ENCODE measurements at places on chromosomes 5 and 9.

DNA sequence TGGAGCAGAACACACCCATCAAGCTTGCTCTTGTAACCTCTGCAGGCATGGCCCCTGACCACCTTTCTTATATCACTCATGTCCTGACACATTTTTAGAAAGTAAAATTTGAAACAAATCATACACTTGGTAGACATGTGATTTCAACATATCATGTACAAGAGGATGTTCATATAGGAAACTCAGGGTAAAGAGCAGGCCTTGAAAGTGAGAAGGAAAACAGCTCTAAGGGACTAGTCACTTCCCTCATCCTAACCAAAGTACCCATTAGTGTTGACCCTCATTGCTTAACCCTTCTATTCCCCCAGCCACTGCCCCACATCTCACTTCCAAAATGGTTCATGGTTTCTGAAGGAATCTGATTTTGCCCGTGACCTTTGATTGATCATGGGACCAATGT lies 492.4 kb upstream of the KLF4 start:
- DNase-seq: no peak

DNA sequence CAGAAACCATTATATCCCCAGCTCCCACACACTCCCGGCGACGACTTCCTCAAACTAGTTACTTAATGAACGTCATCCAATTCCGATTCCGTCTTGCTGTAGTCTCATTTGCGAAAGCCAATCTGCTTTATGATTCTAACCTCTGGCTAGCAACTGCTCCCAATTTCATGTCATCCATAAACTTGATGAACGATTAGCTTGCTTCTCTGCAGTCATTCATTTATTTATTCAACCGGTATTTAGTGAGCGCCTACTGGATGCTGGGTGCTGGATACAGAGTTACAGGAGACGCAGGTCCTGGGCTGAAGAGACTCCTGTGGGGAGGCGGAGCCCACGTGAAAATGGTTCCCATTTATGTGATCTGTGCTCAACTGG lies 46.2 kb downstream of the TSPAN17 start:
- DNase-seq: no peak

DNA sequence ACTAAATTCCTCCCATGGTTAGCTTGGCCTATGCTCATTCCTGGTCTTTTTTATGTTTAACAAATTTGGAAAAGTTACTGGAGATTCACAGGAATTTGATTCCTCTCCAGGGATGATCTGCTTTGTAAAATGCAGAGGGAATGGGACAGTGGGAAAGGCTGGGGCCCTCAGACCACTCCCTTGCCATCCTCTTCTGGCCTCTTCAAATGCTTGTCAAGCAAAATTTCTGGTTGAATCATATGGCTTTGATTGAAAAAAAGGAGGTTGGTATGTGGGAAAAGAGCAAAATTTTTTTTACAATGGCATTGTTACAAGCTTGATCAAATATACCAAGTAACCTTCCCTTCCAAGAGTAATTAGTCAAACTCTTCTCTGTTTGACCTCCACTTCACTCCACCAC lies 225.1 kb downstream of the PIK3R1 start:
- DNase-seq: no peak

GRCh38 chr9:120895951-120896350 lies 19.0 kb upstream of the PHF19 start:
- no peak for DNase-seq

DNA sequence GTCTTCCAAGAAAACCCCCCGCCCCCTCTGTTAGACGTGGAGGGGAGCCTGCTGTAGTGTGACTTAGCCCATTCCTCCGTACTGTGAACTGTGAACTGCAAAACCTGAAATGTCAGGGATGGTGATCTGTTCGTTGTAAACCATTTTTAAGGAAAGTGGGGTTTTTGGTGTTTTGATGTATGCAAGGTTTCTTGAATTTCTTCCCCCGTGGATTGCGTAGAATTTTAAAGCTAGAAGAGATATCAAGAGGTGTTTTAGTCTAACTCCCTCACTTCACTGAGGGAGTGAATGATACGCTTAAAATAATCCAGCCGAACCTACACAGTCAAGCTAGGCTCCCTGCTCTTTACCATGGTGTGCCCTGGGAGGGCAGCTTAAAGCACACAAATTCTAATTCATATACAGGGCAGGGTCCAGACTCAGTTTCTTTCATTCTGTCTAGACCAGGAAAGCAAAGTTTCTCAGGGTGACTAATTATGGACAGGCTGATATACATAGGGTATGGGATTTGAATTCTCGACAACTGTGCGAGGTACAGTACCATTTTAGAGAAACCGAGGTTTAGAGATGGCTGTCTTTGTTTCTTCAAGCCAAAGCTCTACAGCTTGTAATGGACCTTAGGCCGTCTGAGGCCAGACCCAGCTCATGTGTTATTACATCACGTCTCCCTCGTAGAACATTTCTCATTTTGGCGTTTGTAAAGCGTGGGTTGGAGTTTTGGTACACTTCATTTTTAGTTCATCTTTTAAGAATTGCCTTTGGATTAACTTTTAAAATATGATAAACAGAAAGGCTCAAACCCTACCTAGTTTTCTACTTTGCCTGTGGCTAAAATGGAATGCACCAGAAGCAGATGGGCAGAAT lies 2.7 kb downstream of the PTGER4 start:
- no peak for DNase-seq

GRCh38 chr9:22446950-22447617 lies 460 bp downstream of the DMRTA1 start:
- peak; percentile 44 for DNase-seq

GRCh38 chr5:176406436-176407052 lies 9.8 kb downstream of the CLTB start:
- no peak for DNase-seq

GRCh38 chr5:76675364-76675763 lies 40.6 kb upstream of the F2R start:
- no peak for DNase-seq

DNA sequence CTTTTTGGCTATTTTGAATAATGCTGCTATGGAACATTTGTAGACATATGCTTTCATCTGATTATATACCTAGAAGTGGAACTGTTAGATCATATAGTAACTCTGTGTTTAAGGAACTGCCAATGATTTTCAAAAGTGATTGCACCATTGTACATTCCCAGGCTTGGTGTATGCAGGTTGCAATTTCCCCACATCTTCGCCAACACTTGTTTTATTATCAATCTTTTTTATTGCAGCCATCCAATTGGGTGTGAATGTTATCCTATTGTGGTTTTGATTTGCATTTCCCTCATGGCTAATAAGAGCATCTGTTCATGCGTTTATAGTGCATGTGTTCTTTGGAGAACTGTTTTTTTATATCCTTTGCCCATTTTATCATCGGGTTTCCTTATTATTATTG lies 81.3 kb downstream of the PLAC8L1 start:
- DNase-seq: no peak

DNA sequence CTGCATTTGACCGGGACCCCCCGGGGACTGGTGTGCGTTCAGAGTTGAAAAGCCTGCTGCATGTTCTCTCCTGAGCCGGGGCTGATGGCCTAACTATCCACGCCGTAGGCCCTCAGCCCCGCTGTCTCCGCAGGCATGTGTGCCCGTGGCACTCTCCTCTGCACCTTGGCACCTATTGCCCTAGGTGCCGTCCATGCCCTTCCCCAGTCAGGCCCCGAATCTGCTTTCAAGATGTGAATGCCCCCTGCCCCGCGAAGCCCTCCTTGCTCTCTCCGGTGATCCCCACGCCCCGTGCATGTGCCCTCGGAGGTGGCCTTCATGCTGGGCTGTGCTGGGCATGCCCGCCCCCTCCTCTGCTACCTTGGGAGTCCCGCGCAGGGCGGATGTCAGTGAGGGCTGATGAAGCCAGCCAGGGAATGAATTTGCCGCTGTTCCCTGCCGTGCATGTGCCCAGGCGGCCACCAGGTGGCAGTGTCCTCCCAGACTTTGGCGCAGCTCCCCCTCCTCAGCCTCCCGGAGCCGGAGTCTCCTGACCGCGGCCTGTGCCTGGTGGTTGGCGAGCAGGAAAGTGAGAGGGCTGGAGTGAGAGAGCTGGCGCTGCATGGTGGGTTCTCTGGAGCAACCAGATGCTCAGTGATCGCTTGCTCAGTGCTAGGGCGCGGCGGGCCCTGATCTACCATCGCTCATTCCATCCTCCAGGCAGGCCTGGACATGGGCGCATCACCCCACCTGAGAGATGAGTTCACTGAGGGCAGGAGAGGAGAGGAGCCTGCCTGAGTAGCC lies 112.9 kb upstream of the LMX1B start:
- peak; percentile 92 for DNase-seq

DNA sequence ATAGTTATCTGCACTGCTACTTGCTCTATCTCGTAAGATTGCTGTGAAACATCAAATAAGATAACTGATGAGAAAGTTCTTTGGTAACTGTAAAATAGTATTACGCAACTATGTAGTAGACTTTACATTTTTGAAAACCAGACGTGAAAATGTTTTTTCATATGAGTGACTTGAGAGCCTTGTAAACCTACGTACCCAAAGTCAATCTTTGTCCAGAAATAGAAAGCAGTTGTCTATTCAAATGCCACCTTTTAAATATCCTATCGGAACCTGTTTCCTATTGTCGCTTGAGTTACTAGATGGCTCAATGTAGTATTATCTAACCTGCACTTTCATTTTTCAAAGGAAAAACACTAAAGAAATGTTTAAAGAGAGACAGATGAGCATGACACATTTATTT lies 1.6 kb downstream of the FNIP1 start:
- DNase-seq: no peak

DNA sequence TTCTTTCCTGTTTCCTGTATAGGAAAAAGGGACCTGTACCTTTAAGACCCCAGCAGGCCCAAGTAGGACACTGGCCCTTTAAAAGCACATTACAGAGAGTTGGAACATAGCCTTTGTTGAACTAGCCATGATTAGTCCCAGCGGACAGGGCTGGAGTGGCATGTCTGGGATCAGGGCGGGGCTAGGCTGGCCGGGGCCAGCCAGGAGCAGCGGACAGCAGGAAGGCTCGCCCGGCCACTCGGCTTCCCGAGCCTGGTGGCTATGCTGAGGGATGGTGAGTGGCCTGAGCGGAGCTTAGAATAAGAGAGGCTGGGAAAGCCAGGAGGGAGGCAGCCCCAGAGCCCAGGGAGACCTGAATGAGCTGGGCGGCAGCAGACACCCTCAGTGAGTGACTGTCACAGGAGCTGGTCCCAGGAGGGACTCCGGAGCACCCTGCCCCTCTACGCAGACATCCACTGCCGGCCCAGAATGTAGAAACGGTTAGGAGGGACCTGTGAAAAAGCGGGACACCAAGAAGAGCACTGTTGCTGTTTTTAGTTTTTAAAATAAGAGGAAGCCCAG lies 92.1 kb downstream of the DAB2IP start:
- DNase-seq: peak; percentile 95

DNA sequence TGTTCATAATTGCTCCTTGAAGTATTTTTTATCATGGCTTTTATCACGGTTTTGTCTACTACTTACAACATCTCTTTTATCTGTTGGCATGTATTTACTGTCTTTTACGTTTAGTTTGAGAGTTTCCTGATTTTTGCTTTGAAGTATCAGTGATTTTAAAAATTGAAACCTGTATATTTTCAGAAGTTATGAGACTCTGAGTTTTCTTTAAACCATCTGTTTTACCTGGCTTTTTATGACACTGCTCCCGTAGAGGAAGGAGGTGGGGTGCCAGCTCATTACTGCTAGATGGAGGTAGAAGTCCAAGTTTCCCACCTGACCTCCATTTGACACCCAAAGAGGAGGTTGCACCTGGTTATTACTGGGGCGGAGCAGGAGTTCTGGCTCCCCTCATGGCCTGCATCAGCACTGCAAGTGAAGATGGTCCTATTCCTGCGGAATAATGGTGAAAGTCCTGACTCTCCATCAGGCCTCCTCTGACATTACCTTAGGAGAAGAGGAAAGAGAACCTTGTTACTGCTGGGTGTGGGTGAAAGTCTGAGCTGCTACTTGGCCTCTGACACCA lies 10.0 kb upstream of the ZNF131 start:
- no peak for DNase-seq

DNA sequence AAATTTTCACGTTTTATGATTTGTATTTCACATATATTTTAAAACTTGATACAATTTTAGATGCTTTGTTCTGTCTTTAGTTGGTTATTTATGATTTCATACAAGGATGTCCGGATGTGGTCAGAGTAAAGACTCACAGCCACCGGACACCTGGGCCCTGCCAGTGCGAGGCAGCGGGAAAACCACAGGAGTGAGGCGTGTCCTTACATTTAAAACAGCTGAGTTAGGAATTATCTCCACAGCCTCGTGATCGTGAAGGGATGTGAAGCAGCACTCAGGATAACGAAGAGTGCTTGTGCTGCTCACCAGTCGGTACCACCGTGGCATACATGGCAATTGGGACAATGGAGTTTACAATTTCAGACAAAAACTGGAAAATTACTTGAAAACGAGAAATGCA lies 14.0 kb downstream of the SNX18 start:
- DNase-seq: no peak

DNA sequence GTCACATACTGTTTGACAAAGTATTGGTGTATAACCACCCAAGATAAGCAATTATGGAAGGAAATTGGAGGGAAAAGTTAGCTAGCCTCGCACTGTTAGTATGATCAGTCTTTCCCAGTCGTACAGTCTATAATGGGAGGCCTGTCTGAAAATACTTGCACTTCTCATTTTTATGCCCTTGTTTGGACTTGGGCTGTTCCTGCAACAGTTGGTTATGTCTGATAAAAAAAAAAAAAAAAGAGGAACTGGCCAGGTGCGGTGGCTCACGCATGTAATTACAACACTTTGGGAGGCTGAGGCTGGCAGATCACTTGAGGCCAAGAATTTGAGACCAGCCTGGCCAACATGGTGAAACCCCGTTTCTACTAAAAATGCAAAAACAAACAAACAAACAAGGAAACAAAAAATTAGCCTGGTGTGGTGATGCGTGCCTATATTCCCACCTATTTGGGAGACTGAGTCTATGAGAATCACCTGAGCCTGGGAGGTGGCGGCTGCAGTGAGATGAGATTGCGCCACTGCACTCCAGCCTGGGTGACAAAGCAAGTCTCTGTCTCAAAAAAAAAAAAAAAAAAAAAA lies 58.3 kb upstream of the ANKRD33B start:
- no peak for DNase-seq

- DNase-seq: peak; percentile 90
Observed at GRCh38 chr9:136093995-136094881, 851 bp downstream of the NACC2 start.

All from GM03348 (cell line).